ENCODE measurements at places on chromosomes 16 and 17.

DNA sequence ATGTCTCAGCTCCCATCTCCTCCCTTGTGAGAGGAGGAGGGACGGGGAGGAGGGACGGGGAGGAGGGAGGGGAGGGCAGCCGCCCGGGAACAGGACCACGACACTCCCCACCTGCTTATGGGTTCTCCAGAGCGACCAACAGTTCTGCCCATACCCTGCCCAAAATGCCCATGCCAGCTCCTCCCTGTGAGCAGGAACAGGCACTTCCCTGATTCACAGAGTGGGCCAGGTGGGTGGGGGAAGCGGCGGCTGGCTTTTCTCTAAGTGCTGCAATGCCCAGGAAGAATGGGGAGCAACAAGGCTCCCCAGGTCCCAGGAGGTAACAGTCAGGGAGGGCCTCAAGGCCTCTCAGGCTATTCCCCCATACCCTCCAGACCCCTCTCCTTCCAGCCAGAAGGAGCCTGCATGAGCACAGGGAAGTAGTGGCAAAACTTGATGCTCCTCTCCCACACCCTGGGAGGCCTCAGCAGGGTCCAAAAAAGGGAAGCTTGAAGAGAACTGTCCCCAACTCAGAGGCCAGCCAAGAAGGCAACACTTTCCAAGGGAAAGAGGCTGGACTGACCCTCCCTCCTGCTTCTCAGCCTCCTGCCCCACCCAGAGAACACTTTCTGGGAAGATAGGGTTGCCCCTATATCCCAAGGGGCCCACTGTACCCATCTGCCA, 53.8 kb downstream of the MYO18A start:
- DNase-seq = no peak

- DNase-seq = no peak
These were observed 6.1 kb upstream of the RNF157 start for GRCh38 chr17:76246080-76247066.

- no peak for DNase-seq
These were observed 1.2 kb downstream of the ARHGAP44 start for GRCh38 chr17:12790249-12791106.

GRCh38 chr16:68126395-68126794, 41.2 kb downstream of the NFATC3 start:
- no peak for DNase-seq

- no peak for DNase-seq
These were observed 143.9 kb downstream of the SNX29 start for GRCh38 chr16:12120217-12120981.

GRCh38 chr16:10929853-10930754, 12.2 kb downstream of the DEXI start:
- no peak for DNase-seq

- DNase-seq = no peak
These were observed 223.2 kb downstream of the C16orf95 start for GRCh38 chr16:87093804-87094555.

DNA sequence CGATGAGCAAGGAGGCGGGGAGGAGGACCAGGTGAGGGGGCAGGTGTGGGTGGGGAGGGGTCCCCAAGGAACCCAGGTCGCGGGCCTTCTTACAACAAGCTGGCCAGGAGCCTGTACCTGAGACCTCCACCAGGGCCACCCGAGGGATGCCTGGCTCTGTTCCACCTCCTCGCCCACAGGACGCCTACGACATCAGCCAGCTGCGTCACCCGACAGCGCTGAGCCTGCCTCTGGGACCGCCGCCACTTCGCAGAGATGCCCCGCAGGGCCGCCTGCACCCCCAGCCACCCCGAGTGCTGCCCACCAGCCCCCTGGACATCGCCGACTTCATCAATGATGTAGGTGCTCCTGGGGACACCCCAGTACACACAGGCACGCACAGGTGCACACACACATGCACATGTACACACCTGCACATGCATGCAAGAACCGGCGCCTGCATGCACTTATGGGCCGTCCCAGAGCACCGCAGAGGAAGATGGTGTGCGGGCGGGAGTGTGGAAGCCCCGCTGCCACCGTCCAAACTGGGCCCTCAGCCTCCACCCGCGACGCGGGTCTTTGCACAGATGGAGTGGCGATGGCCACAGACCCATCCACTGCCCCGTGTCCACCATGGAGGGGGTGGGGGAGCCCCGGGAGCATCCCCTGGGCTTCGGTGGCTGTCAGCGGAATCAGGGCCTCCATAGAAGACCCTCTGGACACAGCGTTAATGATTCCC, 6.6 kb downstream of the SLC22A31 start:
- DNase-seq = no peak

DNA sequence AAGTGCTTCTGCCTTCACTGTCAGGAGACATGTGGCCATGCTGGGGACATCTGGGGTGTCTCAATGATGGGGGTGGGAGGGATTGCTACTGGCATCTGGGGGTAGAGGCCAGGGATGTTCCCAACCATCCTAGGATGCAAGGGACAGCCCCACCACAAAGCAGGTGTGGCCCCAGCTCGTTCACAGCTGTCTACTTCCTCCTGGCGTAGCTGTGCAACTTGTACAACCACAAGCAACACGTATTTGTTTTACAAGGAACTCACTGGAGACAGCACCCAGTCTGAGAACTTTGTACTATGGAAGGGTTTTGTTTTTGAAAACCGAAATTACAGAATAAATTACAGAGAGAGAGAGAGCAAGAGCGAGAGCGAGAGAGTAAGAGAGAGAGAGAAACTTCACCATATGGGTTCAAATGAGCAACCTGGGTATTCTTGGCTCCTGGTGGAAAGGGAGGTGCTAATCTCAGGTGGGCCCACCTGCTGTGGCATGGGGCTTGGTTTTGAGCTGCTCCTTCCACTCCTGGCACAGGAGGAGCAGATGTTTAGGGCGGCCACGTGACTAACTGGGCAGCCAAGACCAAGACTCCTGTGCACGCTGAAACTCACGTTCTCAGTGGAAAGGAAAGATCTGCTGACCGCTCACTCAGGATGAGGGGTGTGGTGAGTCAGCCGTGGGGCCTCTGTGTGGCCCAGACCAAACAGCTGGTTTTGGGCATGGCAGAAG, 17.5 kb upstream of the TNFRSF13B start:
- DNase-seq = no peak

DNA sequence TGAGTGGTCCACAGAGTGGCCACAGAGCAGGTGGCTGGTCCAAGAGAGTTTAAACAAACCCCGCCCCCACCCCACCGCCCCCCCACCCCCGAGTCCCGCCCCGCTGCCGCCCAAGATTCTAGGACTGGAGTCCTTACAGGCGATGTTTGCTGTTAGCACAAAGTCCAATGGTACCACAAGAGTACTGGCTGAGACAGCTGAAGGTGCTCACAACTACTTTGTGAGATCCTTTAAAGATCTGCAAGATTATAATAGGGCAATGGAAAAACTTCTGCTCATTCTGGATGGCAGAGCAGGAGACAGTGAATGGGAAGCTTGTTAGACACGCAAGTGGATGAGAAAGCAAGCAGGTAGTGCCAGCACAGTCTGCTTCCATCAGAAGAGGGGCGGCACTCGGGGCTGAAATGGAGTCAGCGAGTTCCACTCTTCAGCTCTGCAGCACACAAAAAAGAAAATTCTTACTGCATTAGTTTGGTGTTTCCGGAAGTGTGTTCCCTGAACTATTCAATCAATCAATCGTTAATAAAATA, 4.7 kb upstream of the TEKT3 start:
- DNase-seq = no peak

DNA sequence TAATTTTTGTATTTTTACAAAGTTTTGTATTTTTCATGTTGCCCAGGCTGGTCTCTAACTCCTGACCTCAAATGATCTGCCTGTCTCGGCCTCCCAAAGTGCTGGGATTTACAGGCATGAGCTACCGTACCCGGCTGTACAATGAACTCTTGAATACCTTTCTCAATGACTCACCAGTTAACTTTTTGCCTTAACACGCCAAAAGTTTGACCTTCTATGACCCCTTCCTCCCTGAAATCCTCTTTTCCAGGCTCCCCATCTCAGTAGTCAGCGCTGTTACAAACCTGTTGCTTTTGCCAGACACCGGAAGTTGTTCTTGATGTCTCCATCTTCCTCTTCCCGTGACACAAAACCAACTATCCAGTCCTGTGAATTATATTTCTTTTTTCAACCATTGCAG, 158.1 kb upstream of the ASIC2 start:
- DNase-seq = no peak

GRCh38 chr17:77330602-77331081, 189.9 kb downstream of the SEC14L1 start:
- DNase-seq = no peak

- no peak for DNase-seq
These were observed 41.0 kb downstream of the NXPH3 start for GRCh38 chr17:49616601-49617131.

DNA sequence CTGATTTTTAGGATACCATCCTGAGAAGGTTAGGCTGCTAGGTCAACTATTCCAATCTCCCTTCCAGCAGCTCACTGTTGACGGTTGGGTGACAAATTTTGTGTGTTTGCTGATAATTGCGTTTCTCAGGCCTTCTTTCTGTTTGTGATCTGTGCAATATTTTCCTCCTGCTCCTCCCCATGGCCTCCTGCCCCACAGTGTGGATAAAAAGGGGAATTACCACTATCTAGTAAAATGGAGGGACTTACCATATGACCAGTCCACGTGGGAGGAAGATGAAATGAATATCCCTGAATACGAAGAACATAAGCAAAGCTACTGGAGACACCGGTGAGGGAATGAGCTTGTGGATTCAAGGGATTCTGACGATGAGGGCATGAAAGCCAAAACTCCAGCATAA, 9.2 kb downstream of the CHD3 start:
- DNase-seq = peak; percentile 74

DNA sequence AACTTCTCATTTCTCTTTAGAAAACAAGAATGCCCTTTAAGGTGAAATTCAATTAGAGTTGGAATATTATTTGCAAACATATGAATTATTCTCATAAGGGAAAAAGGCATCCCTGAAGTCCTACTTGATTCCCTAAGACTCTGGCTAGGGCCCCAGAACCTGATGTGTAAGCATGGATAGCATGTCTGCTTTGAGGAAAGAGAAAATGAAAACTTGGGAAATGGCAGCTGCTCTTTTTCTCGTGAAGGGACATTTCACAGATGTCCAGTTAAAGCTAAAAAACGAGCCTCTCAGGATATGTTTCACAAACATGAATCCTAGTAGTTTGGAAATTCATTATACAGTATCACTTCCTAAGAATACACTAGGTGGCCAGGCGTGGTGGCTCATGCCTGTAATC, 112.3 kb upstream of the CLEC3A start:
- no peak for DNase-seq

- DNase-seq = no peak
These were observed 24.2 kb downstream of the GRB7 start for GRCh38 chr17:39761861-39762496.

GRCh38 chr16:70380248-70380918, 33.7 kb downstream of the DDX19A start:
- peak; percentile 20 for DNase-seq

DNA sequence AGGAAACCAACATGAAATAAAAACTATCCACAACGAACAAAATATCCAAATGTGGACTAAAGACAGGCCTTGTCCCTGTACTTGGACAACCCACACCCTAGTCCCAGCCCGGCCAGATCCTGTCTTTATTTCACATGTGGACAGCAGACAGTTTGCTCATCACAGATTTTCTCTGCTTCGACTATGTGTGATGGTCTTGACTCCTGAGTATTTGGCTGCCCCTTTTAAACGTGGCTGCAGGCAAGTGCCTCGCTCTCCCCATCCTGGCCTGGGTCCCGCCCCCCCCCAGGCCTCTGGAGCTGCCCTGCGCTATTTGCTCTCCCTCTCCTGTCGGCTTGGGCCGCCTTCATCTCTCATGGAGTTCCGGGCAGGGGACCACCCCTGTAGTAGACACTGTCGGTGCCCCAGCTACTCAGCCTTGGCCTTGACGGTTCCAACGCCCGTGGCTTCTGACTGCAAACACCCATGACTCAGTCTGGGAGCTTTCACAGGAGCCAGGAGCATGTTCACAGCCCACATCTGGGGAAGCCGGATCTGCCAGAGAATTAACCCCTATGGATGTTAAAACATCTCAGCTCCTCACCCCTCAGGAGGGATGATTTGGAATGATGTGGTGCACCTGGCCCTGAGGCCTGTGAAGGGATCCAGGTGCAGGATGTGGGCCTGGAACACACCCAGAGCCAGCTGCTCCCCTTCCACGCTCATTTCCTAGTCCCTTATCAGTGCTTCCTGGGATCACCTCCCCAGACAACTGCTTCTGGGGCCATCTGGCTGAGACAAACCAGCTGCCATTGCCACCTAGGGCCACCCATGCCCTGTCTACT, 229.7 kb upstream of the RPL38 start:
- DNase-seq = no peak

DNA sequence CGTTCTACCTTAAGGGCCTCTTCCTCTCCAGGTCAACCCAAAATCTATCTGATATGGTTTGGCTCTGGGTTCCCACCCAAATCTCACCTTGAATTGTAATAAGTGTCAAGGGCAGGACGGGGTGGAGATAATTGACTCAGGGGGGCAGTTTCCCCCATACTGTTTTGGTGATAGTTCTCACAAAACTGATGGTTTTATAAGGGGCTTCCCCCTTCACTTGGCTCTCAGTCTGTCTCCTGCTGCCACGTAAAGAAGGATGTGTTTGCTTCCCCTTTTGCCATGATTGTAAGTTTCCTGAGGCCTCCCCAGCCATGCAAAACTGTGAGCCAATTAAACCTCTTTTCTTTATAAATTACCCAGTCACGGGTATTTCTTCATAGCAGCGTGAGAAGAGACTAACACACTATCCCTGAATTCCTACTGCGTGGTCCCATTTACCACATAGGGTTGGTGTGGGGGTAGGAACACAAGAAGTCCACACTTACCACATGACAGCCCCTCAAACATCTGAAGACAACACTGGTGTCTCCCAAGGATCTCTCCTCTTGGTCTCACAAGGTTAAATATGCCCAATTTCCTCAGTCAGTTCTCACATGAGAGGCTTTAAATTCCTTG, 8.2 kb downstream of the COTL1 start:
- no peak for DNase-seq

GRCh38 chr16:84611041-84611440, 6.8 kb downstream of the COTL1 start:
- DNase-seq = no peak

- DNase-seq = peak; percentile 49
These were observed 41.0 kb upstream of the SREBF1 start for GRCh38 chr17:17877529-17878358.

DNA sequence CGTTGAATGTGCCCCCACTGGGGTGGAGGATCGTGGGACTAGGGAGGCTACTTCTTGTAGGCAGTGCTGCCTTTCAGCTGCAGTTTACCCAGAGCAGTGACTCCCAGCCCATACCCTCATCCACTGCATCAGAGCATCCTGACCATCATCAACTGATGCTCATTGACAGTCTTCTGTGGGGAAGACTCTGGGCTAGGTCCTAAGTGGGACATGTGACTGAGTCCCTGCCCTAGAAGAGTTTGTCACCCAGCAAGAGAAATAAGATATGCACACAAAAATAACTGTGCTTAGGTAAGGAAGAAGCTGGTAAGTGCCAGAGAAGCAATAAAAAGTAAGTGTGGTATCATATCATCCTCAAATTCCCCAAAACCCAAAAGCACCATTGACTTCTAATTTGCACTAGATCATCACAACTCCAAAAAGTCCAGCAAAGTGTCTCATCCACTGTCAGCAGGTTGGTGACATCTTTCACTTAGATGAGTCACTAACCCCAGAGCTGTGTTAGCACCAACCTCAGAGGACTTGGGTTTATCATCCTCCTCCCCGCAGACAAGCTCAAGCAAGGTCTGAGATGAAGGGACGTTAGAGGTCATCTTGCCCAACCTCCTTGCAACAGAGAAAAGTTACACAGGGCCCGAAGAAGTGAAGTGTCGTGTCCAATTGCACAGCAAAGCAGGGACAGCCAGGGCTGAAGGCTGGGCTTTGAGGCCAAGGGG, 99.0 kb downstream of the CCDC182 start:
- no peak for DNase-seq

GRCh38 chr16:2673066-2673999, 9.0 kb upstream of the KCTD5 start:
- DNase-seq = peak; percentile 96
